ENCODE measurements at places on chromosomes 6 and 20.

DNA sequence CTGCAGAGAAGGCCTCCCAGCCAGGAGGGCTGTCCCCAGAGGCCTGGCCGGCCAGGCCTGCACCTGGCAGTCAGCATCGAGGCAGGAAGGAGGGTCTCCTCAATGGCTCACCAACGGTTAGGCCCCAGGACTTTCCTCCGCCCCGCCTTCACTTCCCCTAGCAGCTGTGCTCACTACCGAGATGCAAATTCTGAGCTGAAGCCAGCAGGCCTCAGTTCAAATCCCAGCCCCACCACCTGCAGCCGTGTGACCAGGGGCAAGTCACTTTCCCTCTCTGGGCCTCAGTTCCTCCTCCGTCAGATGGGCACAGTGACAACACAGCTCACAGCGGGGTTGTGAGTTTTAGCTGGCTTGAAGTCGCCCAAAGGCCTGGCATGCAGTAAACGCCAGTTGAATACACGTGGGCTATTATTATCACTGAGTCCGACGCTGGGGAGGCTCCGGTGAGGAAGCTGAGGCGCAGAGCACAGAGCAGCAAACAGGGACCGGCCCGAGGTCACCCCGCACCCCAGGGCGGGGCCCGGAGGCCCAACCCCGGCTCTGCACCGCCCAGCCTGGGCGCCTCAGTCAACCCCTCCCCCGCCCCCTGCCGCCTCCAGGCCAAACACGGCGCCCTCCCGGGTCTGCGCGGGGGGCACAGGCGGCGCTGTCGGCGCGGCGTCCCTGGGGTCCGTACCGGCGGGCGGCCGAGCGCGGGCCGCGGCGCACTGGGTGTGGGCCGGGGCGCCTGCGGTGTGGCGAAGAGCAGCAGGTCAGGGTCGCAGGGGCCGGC is 671 bp downstream of the E2F1 start:
- DNase-seq, result peak; percentile 88

DNA sequence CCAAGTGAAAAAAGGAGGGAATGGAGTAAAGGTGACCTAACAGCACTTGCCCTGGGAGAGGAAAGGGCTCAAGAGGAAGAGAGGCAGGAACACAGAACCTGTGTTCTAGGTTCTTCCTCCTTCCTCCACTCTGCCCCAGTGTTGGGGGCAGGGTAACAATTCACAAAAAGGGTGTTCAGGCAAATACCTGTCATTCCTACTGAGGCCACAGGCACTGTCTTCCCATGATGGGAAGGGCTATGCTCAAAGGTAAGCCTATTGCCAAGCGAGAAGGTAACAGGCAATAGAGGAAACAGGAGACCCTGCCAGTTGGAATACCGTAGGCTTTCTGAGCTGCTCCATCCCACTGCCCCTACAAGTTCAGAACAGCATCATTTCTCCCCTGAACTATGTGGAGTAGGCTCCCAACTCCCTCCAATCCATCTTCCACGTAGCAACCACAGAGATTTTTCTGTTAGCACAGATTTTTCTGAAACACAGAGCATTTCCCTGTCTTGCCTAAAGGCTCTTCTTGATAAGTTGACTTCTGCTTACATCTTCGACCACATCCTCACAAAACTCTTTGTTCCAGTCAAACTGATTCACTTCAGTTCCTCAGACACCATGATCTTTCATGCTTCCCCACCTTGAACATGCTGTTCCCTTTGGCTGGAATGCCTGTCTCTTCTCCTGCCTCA is 2.7 kb downstream of the AGPAT1 start:
- DNase-seq, result no peak

- peak; percentile 63 for DNase-seq
Observed at GRCh38 chr6:52407467-52407866, 12.7 kb upstream of the EFHC1 start.

GRCh38 chr20:19996917-19997316 is 20.2 kb upstream of the NAA20 start:
- DNase-seq, result no peak

- no peak for DNase-seq
Observed at GRCh38 chr20:32697608-32698007, 23.9 kb upstream of the C20orf203 start.
